ENCODE measurements at places on chromosomes 12 and 14.

DNA sequence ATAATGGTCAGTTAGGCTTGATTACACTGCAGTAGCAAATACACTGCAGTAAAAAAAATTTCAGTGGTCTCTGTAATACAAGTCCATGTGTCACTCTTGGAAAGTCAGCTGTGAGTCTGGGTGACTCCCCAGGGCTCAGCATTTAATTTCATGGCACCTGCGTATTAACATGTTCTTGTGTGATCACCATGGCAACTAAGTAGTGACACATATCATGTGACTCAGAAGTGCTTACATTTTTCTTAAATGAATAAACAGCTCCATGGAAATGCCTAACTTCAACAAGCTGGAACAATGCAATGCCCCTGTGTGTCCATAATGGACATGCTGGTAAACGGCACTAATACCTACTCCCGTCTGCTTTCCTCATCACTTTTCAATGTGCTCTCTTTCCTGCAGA lies 88.5 kb upstream of the ANO4 start:
- no peak for DNase-seq

GRCh38 chr12:114918535-114919233 lies 234.7 kb upstream of the TBX3 start:
- no peak for DNase-seq

- no peak for DNase-seq
These were observed 63.4 kb upstream of the CCND2 start for GRCh38 chr12:4210183-4210582.

DNA sequence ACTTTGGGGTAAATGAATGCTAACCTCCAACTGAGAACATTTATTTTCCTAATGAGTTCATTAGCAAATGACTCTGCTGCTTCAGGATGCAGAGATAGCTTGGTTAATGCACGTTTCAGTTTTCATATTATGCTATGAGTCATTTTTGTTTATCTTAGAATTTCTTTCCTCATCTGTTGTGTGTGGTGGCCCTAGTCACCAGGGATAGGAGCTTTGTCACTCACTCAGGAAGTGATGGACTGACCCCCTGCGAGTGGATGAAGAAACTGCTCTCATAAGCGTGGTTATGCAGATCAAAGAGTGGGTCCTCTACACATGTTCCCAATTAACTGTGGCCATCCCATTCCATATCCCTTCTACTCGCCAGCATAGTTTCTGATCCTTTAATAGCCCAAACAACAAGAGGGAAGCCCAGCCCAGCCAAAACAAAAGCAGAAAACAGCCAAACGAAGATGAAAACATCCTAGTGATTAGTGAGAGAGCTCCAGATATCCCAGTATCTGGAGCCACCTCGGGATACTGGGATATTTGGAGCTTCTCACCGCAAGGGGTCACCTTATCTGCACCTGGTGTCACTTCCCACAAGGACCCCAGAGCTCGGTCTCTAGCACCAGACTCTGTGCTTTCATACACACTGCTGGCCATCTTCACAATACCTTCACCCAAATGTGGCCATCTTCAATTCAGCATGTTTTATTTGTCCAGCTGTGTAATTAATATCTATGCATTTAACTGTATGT lies 8.6 kb downstream of the TC2N start:
- no peak for DNase-seq

DNA sequence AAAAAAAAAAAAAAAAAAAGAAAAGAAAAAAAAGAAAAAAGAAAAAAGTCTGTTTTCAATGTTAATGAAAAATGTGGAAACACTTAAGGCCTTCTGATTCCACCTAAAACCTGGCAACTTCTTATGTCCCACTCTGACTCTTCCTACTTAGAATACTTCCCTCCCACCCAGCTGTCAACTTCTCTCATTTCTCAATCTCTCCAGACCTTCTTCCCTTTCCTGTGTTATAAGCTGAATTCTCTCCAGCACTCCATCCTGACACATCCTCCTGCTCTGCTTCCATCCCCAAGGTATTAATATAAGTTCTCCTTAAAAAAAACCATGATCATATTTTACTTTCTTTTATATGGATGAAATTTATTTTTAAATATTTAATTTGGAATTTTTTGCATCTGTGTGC lies 20.3 kb upstream of the TMTC1 start:
- no peak for DNase-seq

GRCh38 chr12:122366685-122367475 lies 55.6 kb downstream of the CLIP1 start:
- no peak for DNase-seq

DNA sequence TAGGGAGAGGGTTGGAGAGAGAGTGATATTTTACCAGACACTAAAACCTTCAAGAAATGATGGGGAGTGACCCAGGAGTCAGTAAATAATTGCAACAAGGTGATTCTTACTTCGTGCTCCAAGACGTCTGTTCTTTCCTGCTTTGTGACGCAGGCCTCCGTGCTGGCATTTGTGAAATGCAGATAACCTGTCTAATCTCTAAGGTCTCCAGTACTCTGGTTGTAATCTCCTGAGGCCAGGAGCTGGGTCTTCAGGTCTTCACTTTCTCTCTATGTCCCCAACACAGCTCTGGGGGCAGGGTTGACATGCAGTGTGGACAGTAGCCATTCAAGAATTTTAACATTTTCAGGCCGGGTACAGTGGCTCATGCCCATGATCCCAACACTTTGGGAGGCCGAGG lies 53.1 kb downstream of the CD9 start:
- no peak for DNase-seq

- DNase-seq: no peak
These were observed 1089.5 kb downstream of the BCL11B start for GRCh38 chr14:98182393-98183055.

GRCh38 chr14:50769863-50770500 lies 61.0 kb downstream of the NIN start:
- no peak for DNase-seq

DNA sequence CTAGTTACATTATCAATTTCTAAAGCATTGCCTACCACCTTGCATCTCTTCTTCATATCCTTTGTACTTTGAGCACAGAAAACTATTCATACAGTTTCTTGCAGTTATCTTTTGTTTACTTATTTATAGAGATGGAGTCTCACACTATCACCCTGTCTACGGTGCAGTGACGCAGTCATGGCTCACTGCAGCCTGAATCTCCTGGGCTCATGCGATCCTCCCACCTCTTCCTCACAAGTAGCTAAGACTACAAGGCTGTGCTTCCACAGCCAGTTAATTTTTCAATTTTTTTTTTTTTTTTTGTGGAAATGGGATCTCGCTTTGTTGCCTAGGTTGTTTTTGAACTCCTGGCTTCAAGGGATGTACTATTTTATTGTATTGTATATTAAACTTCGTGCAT lies 158.0 kb downstream of the TTC6 start:
- DNase-seq: no peak

DNA sequence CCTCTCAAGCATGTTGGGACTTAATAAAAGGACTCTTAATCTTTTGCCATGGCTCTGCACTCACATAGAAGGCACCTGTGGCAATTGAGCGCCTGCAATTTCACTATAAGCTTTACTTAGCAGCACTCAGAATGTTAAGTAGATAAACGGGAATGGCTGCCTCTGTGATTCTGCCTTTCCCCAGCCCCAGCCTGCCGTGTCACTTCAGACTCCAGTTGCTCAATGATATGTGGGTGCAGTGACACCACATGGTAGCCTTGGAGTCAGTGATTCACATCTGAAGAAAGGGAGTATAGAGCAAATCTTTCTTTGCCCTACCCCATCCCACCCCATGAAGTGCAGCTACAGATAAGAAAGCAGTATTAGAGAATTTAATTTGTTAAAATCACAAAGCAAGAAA lies 96.1 kb downstream of the ZFC3H1 start:
- no peak for DNase-seq

DNA sequence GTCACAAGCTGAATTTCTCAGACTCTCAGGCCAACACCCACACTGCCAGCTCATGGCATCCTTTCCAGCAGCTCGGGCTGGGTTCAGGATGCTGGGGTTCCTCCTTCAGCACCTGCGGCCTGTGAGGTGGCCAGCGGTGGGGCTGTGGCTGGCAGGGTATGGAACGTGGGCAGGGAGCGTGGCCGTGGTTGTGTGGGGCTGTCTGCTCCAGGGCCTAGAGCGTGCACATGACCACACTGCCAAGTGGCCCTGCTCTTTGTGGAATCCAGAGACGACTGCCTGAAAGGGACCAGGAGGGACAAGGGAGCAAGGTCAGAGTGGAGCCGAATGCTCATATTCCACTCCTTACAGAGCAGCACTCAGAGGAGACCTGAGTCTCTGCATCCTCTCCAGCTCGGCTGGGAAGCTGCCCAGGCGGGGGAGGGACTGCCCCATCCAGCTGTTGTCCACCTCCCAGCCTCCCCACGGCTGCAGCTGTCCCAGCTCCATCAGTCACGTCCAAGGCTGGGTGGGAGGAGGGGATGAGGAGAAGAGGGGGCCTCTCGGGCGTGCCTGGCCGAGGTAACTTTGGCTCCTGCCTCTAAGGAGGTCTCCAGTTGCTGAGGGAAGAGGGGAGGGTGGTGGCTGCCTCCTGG lies 71.3 kb downstream of the TSPAN9 start:
- no peak for DNase-seq

GRCh38 chr12:28936221-28936620 lies 212.9 kb upstream of the FAR2 start:
- no peak for DNase-seq

DNA sequence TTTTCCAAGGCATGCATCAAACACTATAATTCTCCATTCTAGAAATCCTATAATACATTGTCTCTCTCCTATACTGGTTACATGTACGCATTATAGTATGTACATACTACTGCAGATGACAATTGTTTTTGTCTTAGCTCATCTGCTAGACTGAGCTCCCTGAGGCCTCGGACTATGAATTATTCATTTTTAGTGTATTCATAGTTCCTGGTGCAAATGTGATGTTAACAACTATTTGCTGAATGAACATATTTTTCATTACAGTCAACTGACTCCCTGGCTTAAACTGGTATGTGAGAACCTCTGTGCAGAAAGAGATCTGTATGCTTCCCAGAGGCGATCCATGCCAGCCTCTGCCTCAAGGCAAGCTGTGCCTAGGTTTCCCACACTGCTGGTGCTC lies 91.8 kb upstream of the PARP11 start:
- no peak for DNase-seq

DNA sequence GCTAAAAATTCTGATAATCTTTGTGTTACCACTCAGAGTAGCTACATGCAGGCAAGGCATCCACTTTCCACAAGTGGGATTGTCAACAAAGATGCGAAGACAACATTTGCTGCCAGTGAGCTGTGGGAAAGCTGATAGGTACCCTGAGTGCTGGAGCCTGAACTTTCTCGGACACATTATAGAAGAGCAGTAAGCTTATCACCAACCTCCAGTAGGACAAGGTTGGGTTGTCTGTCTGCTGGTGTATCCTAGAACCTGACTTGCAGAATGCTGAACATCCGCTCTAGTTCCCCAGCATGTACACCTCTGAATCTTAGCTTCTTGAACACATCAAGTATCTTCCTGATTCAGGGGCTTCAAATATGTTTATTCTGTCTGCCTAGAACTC lies 103.8 kb upstream of the PPM1H start:
- DNase-seq: no peak

DNA sequence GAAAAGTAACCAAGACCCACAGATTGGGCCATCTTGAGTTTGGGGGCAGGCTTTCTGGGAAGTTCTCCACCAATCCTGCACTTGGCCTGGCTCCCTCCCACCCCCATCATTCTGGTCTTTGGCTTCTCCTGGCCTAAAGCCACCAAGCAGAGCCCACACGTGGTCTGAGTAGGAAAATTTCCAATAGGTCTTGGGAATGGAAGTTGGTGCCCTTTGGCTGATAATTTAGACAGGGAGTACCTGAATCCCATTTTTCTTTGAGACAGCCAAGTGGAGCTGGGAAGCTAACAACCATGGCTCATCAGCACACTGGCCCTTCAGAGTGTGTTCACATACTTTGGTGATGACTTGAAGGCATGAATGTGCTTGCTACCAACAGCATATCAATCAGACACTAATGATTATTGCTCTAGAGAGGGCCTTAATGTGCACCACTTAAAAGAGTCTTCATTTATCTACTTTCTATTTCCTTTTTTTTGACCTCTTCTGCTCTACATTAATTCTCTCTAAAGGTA lies 156.0 kb downstream of the EGLN3 start:
- DNase-seq: no peak

DNA sequence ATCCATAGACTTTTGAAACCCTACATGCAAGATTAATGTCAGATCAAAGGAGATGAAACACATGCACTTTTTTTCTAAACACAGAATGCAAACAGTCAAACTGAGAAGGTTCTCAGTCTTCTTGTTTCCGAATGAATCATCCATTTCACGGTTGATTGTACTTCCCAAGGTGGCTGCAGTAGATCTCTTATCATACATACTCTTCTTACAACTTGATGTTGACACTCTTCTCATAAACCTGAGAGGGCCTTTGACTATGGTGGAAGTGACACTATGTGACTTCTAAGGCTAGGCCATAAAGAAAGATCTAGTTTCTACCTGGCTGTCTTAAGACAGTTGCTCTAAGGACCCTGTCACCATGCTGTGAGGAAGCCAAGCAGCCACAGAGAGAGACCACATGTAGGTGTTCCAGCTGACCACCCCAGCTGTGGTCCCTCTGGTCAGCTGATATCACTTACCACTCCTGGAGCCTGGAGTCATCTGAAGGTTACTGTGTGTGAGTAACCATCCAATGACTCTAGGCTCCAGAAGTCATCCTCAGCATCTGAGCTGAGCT lies 67.2 kb upstream of the HMGA2 start:
- DNase-seq: no peak

DNA sequence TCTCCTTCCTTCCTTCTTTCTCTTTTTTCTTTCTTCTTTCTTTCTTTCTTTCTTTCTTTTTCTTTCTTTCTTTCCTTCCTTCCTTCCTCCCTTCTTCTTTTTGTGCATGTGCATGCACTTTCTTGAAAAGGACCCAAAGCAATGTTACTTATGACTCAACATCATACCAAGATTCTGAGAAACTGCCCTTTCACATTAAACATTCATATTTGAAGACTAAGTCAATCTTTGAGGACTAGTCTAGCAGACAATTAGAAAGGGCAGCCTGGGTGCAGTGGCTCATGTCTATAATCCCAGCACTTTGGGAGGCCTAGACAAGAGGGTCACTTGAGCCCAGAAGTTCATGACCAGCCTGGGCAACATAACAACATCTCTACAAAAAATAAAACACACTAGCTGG lies 212.8 kb upstream of the KITLG start:
- no peak for DNase-seq

GRCh38 chr12:57723630-57723962 lies 14.9 kb downstream of the AGAP2 start:
- no peak for DNase-seq

DNA sequence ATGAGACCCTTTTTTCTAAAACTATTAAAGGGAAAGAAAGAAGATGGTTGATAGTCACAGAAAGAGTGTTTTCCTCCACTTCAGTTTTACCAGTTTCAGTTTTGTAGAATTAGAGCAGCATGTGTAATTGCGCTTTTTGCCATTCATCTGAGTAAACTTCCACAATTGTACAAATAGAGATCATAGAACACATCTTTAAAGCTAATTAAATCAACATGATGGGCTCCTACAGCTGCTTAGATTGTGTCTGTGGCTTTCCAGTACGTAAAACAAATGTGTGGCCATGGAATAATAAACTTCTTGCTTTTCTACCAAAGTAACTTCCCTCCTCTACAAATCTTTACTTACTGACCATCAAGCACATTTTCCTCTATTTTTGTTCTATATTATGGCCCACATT lies 84.2 kb upstream of the LRIG3 start:
- no peak for DNase-seq
